Hepatocyte (in vitro differentiated cells): ENCODE measurements at places on chromosomes 6 and 20. TPM values are rescaled to one million over a fixed set of nuclear protein-coding genes. Genes with fewer than 3 reads are reported as not detected.

GRCh38 chr6:157800420-157801237 is 22.4 kb upstream of the SNX9 start:
- no peak for DNase-seq

DNA sequence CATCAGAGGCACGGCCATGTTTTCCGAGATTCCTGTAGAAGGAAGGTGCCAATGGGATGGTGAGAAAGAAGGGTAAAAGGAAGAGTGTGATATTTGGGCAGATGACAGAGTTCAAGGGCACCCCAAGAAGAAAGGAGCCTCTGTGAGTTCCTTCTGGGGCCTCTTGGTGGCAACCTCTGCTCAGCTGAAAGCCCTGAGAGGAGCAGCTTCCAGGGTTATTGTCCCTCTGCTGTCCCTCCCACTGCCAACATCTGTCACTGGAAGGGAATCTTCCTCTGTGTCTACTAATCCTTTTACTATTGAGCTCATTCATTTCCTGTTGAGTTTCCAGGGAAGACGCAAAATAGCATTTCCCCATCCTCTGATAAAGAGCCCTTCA is 40.0 kb upstream of the KCNK16 start:
- no peak for DNase-seq

GRCh38 chr6:29964518-29964886 is 22.2 kb downstream of the HLA-A start:
- DNase-seq = no peak

DNA sequence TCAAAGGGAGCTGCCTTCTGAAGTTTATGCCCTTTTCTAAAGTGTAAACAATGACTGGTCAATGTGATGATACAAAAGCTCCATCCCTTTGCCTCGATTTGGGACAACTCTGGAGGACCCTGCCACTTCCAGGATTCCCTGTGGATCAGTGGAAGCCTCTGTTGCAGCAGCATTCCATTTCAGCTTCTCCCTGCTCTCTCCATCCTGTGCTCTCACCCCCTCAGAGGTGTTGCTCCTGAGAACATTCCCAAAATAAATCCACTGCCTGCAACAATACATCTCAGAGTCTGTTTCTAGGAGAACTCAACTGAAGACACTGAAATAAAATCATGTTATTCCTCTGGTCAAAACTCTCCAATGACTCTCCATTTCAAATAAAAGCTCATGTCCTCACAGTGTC is 263.6 kb downstream of the HACE1 start:
- no peak for DNase-seq

DNA sequence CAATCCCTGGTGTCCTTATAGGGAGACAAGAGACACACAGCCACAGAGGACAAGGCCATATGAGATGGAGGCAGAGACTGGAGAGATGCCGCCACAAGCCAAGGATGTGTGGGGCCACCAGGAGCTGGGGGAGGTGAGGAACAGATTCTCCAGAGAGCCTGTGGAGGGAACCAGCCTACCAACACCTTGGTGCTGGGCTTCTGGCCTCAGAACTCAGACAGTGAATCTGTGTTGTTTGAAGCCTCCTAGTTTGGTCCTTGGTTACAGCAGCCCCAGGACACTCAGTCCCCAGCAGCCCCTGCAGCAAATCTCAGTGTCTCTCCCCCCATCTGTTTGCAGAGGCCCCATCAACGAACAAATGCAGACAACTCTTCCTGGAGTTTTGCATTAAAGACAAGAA is 73.2 kb upstream of the BHLHE23 start:
- no peak for DNase-seq

DNA sequence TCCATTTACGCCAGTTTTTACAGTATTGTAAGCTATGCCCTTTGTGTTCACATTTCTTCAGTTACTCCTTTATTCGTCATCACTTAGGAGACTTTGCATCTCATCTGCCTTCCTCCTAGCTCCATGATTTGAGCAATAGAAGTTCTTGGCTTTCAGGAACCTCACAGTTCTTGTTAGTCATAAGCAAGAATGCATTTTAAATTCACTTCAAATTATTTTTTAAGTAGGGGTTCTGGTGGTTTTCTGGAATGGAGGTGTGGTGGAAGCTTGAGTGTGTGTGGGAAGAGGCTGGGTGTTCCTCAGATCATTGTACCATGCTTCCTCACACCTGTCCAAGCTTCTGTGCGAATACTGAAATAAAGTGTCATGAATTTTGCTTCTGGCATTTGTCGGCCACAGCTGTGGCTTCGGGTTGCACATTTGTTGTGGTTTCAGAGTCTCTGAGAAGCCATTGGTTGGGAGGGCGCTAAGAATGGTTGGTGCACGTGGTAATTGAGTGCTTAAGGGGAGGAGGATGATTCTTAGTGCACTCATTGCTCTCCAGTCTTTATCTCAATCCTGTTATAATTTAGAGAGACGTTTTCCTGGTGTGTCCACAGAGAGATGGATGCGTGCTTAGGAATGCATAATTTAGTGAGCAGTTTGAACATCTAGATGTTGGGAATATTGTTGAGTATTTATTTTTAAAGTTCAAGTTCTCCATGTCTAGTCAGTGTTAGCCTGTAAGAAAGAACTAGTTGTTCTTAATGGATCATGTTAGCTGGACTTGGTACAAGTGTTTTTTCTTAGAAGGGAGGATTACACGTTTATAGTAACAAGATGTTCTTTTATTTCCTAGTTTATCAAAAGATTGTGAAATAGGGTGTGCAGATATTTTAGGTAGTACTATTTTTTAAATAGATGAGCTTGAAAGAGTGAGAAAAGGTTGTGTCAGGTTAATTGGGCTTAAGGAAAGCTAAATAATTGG is 31.9 kb downstream of the FOXO3 start:
- DNase-seq = no peak

Gene TFAP2D
- polyA plus RNA-seq = not detected in 2 replicates
